Stimulated activated CD4-positive, alpha-beta T cell treated with anti-CD3 and anti-CD28 coated beads, Interleukin-4, amount 100 ng/mL, for 48 hours (primary cell): ENCODE measurements at places on chromosomes 5 and 9.

GRCh38 chr9:6109571-6109970 is 94.1 kb upstream of the RANBP6 start:
- DNase-seq: no peak

- no peak for DNase-seq
Observed at GRCh38 chr5:66892716-66893115, 296.5 kb downstream of the MAST4 start.

- no peak for DNase-seq
Observed at GRCh38 chr5:15601274-15601673, 101.3 kb downstream of the FBXL7 start.

DNA sequence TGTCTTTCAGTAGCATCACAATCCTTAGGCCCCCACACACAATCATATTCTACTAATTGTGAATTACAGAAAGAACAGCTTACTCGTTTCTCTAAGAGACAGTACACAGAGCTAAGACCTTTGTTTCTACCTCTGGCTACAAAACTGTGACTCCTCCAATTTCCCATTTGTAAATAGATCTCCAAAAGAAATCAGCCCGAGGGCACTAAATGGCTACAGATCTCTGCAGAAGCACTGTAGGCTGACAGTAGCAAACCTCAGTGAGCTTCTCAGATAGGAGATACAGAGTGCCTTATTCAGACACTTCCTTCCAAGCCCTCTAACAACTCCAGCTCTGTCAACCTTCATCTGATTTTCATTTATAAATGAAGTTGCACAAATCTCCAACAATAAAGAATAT is 51.0 kb downstream of the EFNA5 start:
- DNase-seq: no peak

DNA sequence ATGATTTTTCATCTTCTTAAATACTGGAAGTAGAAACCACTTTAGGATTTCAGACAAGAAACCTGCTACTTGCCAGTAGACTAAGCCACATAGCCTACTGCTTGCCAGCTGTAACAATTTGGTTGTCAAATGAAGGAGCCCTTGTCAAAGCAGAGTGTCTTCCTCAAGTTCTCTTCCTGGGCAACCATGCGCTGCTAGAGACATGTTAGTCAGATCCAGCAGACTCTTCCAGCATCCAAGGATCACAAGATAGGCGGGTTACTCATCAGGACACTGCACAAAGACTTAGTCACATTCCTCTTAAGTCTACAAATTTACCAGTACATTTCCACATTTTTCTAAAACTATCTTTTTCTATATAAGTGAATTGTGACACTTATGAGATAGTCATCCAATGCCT is 24.4 kb downstream of the SKIC3 start:
- no peak for DNase-seq

DNA sequence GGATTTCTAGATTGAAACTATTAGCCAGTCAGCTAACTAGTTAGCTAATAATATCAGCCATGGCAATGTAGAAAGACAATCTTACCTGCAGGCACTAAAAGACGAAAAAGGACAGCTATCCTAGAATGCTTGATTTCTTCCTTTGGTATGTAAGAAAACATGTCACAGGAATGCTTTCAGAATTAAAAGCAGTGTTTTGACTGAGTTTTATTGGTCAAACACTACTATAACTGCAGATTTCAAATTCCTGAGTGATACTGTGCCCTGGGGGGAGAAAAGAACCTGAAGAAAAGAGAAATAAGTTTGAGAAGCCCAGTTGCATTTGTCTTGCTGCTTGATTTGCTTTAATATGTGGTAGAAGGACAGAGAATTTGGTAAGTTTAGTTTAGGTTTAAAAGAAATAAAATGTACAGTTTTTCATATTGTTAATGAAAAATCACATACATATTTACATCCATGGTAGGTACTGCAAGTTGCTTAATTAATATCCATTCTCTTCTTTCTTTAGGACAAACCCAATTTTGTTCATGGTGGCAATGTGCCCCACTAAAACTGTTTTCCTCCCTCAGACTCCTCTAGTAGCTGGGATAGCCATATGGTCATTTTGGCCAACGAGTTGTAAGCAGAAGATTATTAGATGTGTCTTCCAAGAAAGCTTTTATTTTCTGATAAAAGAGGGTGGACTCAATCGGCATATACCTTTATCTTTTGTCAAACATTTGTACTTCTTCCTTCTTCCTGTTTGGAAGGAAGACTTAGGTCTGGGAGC is 4.3 kb upstream of the FAM169A start:
- no peak for DNase-seq

DNA sequence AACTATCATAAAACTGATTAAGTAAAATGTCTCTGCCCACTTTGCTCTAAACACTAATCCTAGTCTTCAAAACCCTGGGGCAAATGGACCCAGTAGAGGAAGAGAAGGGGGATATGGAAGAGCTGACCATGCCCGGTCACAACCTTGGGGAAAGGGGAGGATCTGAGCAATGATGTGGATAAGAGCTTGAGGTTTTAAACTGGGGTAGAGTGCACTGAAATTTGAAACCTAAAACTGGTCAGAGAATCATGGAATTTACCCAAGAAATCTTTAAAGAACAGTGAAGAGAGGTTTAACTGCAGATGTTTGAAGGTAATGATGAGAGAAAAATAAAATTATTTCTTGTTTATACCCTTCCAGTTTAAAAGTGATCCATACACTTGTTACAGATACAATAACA is 110.8 kb downstream of the MRPS30 start:
- no peak for DNase-seq

- DNase-seq: no peak
Observed at GRCh38 chr5:477871-478270, 34.9 kb downstream of the EXOC3 start.

- DNase-seq: no peak
Observed at GRCh38 chr9:18452276-18452675, 21.7 kb upstream of the ADAMTSL1 start.

- no peak for DNase-seq
Observed at GRCh38 chr5:15682566-15682965, 182.6 kb downstream of the FBXL7 start.

DNA sequence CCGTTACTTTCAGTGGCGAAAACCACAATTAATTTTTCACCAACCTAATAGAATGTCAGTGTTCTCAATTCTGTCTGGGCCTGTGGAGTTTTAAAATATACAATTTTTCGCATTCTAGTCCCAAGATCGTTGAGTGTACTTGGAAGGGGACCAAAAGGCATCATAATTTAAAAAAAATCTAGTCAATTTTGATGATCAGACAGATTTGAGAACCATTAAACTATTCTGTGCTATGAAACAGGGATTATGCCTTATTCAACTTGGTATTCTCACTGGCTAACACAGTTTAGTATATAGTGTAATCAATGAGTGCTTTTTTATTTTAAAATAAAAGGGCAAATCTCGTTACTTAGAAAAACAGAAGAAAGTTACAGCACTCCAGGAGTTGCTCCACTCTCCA is 61.5 kb upstream of the TNFSF15 start:
- no peak for DNase-seq

GRCh38 chr5:115544043-115544435 is 536 bp downstream of the FEM1C start:
- no peak for DNase-seq

DNA sequence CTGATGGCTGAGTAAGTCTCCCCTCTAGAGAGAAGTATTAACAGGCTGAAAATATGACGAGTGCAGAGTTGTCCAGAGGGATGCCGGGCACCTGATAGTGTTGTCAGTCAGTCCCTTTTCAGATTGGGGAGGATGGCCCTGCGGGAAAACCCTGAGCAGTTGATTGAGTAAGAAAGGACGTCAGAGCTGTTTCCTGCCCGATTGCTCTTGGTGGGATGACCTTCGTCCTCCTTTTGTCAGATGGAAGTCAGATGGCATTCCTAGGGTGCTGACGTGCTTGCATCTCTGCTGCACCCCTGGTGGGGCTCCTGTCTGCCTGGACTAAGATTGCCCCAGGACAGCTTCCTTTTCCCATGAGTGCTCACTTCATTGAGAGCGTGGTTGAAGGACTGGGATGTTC is 9.8 kb downstream of the ZNF354B start:
- DNase-seq: no peak

- DNase-seq: no peak
Observed at GRCh38 chr5:123785162-123786071, 273.4 kb downstream of the CSNK1G3 start.

DNA sequence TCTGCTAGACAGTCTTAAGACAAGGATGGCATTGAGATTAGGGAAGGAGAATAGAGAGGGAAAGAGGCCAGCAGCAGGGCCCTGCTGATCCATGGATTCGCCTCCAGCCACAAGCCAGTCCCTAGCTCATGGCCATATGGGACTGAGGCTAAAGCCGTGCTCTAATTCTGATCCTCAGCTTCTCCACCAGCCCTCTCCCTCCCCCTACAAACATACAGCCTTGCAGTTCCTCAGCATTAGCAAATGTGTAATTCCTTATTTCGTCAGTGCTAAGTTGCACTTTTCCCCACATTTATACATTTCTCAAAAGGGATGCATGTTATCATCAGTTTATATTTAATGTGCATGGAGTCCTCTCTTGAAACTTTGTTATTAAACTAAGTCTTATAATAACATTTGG is 34.8 kb downstream of the ZNF462 start:
- DNase-seq: no peak
